ENCODE measurements at places on chromosomes 11 and 22. TPM values are rescaled to one million over a fixed set of nuclear protein-coding genes. Genes with fewer than 3 reads are reported as not detected.

DNA sequence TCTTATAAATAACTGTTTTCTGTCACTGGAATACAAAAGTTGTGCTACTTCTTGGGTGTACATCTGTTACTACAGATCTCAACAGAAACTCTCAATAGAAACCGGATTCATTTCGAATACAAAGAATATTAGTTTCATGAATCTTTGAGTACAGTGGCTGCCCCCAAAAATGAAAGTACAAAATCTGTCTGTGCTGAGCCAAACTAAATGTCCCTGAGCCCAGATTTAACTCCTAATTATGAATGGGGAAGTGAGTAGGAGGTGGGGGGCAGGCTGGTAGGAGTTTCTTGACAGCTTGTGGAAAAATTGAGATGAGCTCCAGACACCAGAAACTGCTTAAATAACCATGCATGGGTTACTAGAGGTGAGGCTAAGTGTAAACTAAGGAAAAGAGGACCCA, 41.6 kb downstream of the PITPNB start:
- DNase-seq: no peak

GRCh38 chr11:130815097-130815802, 101.0 kb downstream of the SNX19 start:
- no peak for DNase-seq

GRCh38 chr11:86775361-86775760, 25.0 kb upstream of the PRSS23 start:
- DNase-seq: no peak

GRCh38 chr22:27462190-27462589, 339.4 kb downstream of the MN1 start:
- DNase-seq: no peak

- peak; percentile 56 for DNase-seq
Measured at GRCh38 chr11:35047179-35047578, 91.8 kb upstream of the CD44 start.

- no peak for DNase-seq
Measured at GRCh38 chr11:108916935-108917334, 252.1 kb downstream of the DDX10 start.

DNA sequence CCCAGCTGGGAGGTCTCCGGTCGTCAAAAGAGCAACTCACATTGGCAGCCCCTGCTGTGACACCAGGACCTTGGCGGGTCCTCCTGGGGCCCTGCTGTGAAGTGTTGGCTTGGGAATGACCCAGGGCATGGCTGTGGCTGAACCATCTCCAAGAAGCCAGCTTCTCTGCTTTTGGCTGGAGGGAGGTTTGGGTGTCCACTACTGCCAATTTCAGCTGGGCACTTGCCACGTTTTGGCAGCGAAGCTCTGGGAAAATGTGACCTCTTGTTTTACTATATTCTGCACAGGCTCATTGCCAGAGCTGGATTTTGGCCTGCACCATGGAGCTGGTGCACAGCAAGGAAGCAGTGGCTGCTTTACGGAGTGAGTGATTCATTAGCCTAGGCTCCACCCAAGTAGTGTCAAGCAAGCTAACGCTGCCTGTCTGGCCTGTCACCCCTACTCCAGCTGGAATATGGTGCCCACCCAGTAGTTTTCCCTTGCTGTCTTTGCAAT, 24.3 kb upstream of the SMCO4 start:
- no peak for DNase-seq

- no peak for DNase-seq
Measured at GRCh38 chr22:50009251-50009650, 3.3 kb downstream of the IL17REL start.

- no peak for DNase-seq
Measured at GRCh38 chr11:97259884-97260283, 870.1 kb downstream of the JRKL start.

DNA sequence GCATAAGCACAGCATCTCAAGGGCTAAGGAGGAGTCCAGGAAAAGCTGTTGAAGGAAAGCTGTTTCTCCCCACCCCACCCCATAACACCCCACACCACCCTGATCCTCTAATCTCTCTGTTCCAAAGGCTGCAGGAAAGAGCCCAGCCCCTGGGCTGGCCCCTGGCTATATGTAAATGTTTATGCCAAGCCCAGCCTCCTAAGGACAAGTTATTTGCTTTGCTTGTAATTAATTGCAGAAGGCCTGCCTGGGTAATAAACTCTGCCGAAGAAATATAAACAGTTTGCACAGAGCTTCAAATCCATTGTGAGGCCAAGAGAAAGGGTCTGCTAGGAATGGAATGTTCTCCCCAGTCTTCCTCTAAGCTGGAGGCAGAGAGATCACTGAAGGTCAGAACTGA, 21.2 kb downstream of the ARRB1 start:
- no peak for DNase-seq

Gene MMP13
- total RNA-seq: not detected

Gene UPB1
- 0.30 TPM for total RNA-seq

Gene ASPHD2
- total RNA-seq: 9.3 TPM

Data from activated naive CD8-positive, alpha-beta T cell treated with anti-CD3 and anti-CD28 coated beads, Interleukin-2, amount 10 ng/mL, durations not matched to agents 7 days and 5 days (primary cell).